Fibroblast of lung (primary cell): ENCODE measurements at places on chromosomes 3 and 15.

DNA sequence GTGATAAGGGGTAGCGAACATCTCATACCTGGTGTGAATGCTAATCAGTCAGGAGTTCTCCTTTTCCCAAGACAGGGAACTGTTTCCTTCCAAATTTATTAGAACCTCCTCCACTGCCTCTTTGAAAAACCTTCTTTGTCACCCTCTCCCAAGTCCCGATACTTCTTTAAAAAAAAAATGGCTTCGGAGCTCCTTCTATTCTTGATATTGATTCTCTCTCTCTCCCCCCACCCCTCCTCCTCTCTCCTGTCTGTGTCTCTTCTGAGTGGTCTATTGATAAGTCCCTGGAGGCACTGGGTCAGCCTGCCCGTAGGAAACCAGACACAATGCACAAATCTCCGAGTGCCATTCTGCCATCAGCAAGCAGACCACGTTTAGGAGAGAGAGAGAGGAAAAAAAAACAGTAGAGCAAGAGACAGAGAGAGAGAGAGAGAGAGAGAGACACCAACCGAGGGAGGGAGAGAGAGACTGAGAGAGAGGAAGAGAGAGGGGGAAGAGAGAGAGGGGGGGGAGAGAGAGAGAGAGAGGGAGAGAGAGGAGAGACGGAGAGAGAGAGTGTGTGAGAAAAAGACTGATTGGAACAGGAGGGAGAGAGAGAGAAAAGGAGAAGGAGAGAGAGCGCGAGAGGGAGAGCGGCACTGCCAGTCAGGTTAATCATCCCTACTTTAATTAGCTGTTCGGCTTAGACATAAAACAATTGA lies 160.9 kb downstream of the TIGIT start:
- DNase-seq: peak; percentile 59

- DNase-seq: peak; percentile 93
Observed at GRCh38 chr15:34644061-34644460, 60.6 kb upstream of the GOLGA8B start.

DNA sequence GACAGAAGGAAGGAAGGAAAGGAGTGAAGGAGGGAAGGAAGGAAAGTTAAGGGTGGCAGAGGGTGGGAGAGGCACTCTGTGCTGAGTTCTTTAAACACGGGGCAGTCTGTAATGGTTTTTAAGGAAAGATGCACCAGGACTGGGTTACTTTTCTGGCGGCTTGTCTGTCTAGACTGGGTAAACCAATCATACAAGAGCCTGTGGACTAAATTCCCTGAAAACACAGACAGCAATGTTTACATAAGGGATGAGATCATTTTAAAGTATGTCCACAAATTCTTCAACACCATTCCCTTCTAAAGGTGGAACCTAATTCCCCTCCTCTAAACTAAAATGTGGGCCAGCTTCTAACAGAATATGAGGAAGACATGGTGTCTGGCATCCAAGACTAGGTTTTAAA lies 235.5 kb upstream of the IGF1R start:
- DNase-seq: no peak

DNA sequence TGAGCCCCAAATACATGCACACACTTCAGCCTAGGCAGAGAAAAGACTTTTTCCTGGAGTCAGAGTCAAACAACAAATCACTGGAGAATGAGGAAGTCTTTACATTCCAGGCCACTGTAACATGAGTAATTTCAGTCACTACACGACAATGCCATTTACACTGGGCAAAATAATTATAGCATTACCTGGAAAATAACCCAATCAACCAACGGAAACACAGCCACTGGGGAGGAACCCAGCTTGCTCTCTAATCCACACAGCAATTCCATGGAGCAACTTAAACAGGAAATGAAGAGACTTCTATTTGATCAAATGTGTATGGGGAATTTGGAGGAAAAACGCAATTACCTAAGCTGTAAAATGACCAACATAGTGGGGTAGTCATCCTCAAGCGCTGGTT lies 15.2 kb downstream of the FSTL1 start:
- DNase-seq: peak; percentile 77

DNA sequence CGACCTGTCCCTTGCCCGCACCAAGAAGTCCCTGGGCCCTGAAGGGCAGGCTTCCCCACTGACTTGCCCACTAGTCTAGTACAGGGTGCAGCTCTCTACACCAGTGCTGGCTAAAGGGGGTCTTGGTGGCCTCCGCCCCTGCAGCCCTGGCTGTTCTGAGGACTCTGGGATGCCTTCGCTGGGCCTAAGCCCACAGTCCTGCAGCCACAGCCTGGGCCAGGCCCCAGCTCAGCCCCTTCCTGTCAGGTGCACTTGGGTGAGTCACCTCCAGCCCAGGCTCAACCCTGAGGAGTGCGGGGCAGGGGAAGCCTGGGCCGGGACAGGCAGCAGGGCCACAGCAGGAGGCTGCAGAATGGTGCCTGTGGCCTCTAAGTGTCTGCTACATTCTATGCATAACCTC lies 971 bp downstream of the C3orf22 start:
- DNase-seq: no peak

DNA sequence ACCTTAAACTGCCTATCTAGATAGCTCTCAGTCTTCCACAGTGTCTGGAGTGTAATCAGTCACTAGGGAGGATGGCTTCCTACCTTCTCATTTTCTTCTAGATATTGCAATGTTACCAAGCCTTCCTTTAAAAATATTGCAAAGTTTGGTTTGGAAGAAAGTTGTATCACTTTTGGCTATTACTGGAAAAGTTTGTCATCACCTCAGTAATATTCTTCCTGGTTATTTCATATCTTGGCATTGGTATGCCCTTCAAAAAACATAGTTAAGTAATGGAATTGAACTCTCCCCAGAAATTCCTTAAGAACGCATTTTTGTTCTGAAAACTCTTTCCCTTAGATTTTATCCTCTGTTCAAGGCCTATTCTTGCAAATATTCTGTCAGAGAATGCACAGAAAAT lies 179.3 kb upstream of the MME start:
- no peak for DNase-seq

- no peak for DNase-seq
Observed at GRCh38 chr15:89221543-89221942, at the start of gene RLBP1. Gene RLBP1, minus strand, starts transcription at chr15:89221579. Its CDS starts 2,604 bp downstream, at chr15:89218975.

DNA sequence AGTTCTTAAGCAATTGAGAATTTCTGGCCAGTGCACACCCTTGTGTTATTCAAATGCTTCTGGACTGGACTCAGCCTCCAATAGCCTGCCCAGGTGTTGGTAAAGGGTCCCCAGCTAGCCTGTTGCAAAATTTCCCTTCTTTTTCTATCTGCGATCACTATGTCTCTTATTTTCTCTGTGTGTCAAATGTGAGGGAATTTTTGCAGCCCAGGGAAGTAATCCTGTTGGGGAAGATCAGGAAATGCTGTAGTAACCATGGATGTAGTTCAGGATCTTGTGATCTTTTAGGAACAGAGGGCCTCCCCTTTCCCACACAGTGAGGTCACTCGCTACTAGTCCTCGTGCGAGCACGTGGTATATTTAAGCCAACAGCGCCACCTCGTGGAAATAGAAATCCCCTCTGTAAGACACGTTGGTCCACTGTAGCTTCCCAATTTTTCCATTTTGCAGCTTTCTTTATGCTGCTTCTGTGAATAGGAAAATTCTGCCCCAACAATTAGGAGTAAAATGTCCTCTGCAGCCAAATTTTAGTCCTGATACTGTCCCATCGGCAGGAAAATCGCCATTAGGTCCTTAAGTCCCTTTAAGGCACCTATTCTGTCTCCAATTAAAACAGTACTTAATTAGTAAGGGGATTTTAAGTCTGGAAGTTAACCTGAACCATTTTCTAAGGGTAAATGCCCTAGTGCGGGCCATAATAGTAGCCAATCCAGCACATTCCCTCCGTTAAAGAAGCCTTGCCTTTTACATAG lies 4.0 kb upstream of the SMCO1 start:
- DNase-seq: peak; percentile 79

- DNase-seq: no peak
Observed at GRCh38 chr3:135755330-135756105, 210.0 kb upstream of the PPP2R3A start.

DNA sequence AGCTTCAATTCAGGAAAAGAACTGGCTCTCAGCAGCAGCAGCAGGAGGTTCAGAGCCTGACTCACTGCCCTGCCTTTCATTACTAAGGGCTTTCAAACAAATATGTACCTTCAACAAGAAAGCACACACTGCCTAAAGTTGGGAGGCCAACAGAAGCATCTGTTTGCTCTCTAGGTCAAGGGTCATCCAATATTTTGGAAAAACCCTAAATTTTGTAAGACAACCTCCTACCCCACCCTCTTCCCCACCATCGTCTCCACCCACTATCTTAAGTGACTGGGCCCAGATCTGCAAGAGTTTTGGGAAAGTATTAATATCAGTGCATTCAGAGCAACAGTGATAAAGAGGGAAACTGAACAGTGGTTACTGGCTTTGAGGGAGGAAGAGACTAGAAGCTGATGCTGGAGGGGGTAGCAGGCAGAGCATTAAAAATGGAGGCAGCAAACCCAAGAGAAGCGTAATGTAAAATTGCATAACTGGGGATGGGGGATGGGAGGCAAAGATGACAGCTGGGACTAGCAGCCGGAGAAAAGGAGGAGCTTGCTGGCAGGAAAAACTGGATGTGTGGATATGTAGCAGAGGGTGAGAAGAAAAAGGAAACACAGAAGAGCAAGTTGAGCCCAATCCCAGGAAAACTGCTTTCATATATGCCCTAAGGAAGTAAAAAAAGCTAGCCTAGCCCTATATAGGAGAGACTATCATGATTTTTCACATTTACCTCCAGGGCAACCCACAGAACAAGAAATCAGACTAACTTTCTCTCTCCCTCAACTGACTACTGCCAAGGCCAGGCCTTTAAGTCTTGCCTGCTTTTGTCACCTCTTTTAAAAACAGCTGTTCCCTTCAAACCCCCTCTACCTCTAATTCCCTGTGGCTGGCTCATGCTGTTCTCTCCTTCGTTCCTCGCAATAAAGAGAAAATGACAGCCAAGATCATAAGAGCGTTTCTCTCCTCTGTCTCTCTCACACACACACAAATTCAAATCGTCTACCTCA lies 31.4 kb downstream of the NPTN start:
- peak; percentile 79 for DNase-seq

GRCh38 chr3:24763393-24763792 lies 268.7 kb upstream of the THRB start:
- peak; percentile 8 for DNase-seq

- DNase-seq: peak; percentile 33
Observed at GRCh38 chr15:95715906-95716656, 614.4 kb upstream of the NR2F2 start.

DNA sequence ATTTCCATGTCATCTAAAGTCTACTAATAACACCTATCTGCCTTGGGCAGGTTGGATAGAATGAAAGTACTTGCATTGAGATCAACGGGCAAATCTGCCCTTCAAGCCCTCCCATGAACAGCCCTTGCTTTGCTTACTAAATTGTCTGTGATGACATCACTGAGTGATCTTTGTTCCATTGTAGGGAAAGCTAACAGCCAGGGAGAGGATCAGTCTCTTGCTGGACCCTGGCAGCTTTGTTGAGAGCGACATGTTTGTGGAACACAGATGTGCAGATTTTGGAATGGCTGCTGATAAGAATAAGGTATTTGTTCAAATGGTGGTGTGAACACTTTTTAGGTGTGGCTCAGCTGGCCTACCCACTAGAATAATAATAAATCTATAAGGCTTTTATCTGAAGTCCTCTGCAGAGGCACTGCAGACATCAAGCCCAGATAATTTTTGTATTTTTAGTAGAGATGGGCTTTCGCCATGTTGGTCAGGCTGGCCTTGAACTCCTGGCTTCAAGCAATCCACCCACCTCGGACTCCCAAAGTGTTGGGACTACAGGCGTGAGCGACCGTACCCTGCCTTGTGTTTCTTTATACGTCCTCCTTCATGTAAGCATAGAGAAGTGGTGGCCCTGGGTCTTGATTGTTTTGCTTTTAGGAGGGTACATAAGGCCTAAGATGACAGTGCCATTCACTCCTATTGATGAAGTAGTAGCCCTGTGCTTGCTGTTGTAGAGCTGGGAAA lies 5.7 kb downstream of the PCCB start:
- DNase-seq: no peak

DNA sequence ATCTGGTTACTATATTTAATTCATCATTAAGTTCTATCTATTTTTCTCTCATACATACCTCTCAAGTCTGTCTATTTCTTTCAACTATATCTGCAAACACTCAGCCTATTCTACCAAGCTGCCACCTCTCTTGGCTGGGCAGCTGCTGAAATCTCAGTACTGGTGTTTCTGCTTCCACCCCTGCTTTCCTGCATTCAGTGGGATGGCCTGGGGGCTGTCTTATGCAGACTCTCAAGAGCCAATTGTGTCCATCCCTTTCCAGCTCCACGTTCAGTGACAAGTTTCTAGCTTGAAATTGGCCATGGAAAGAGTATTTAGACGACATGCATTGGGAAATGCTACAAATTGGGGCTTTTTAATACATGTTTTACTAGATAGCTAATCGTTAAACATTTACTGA lies 378.4 kb upstream of the DPPA4 start:
- DNase-seq: no peak

GRCh38 chr3:194328053-194328657 lies 23.0 kb downstream of the CPN2 start:
- peak; percentile 85 for DNase-seq

- DNase-seq: no peak
Observed at GRCh38 chr15:94631608-94632007, 400.2 kb downstream of the MCTP2 start.

- no peak for DNase-seq
Observed at GRCh38 chr3:18234717-18235335, 190.3 kb downstream of the SATB1 start.

GRCh38 chr3:9815986-9816385 lies 5.9 kb downstream of the TTLL3 start:
- no peak for DNase-seq

GRCh38 chr3:178131801-178132200 lies 404.4 kb upstream of the KCNMB2 start:
- DNase-seq: peak; percentile 89
